ENCODE measurements at places on chromosomes 2 and 18.

DNA sequence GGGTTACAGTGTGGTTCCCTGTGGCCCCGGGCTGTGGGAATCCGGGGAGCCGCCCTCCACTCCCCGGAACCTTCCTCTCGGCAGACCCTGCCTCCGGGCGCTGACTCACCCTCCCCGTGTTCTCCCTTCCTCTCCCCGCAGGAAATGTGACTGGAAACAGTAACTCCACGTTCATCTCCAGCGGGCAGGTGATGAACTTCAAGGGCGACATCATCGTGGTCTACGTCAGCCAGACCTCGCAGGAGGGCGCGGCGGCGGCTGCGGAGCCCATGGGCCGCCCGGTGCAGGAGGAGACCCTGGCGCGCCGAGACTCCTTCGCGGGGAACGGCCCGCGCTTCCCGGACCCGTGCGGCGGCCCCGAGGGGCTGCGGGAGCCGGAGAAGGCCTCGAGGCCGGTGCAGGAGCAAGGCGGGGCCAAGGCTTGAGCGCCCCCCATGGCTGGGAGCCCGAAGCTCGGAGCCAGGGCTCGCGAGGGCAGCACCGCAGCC lies 59.5 kb downstream of the TNFRSF11A start:
- DNase-seq = no peak

GRCh38 chr2:235106874-235107639 lies 155.2 kb downstream of the SH3BP4 start:
- DNase-seq = peak; percentile 9

DNA sequence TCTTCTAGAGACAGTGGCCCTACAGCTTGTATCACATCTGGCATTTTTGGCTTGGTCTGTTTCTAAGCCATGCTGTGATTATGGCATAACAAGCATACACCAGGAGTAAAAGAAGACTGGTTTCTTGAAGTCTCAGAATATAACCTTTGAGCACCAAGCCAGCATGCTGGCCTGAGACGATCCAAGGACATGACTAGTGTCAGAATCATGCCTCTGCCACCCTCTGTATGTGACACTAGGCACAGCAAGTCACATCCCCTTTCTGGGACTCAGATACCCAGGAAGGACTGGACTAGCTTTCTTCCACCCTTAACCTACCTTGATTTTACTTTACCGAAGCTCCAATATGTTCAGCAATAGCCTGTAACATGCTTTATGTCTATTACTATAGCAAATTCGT lies 345.5 kb downstream of the SETBP1 start:
- DNase-seq = no peak

- no peak for DNase-seq
These were observed 20.4 kb downstream of the HS6ST1 start for GRCh38 chr2:128298286-128298685.

DNA sequence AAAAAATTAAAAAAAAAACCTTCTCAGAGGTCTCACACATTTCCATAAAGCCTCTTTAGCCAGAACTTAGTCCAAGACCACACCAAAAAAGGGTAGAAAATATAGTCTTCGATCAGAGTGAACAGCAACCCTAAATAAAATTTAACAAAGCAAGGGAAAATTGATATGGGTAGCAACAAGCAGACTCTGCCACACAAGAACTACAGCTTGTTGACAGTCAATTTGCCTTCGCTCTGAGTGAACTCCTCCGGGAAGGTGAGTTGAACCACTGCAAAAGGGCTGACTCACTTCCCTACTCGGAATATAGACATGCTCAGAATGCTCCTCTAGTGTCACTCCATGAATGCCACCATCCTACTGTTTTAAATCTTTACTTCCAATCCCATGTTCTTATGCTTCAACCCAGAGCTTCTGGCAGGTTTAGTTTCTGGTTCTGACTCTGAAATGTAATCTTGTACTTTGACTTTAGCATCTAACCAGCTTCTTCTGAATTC lies 24.1 kb downstream of the GAD1 start:
- DNase-seq = no peak

GRCh38 chr18:53817976-53818950 lies 406.2 kb downstream of the MBD2 start:
- DNase-seq = no peak
